ENCODE measurements at places on chromosomes 3 and 15.

DNA sequence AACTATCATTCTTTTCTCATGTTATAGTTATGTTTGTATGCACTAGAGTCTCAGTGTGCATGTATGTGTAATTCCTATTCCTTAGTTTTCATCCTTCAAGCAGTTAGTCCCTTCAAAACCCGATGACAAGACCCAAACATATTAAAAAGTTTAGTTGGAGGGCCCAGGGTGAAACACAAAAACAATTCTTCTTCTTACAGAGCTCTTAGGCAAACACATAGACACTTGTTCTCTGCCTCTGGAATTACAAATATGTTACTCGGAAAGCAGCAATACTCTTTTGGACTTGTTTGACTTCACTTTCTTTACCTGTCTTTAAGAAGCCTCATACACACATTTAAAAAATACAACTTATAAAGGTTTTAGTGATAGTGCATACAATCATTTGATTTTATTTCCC, 763 bp upstream of the CNTN6 start:
- DNase-seq: no peak

DNA sequence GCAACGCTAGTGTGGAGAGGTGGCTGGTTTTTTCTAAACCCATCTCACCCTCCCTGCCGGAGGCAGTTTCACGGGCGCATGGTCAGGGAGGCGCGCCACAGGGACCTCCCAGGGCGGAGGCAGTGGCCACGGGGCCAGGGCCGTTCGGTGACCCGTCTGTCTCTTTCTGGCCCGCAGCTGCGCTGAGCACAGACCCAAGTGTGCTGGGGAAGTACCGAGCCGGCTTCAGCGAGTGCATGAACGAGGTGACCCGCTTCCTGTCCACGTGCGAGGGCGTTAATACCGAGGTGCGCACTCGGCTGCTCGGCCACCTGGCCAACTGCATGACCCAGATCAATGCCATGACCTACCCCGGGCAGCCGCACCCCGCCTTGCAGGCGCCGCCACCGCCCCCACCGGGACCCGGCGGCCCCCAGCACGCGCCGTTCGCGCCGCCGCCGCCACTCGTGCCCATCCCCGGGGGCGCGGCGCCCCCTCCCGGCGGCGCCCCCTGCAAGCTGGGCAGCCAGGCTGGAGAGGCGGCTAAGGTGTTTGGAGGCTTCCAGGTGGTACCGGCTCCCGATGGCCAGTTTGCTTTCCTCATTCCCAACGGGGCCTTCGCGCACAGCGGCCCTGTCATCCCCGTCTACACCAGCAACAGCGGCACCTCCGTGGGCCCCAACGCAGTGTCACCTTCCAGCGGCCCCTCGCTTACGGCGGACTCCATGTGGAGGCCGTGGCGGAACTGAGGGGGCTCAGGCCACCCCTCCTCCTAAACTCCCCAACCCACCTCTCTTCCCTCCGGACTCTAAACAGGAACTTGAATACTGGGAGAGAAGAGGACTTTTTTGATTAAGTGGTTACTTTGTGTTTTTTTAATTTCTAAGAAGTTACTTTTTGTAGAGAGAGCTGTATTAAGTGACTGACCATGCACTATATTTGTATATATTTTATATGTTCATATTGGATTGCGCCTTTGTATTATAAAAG, 1.8 kb downstream of the HES1 start:
- DNase-seq: peak; percentile 79

DNA sequence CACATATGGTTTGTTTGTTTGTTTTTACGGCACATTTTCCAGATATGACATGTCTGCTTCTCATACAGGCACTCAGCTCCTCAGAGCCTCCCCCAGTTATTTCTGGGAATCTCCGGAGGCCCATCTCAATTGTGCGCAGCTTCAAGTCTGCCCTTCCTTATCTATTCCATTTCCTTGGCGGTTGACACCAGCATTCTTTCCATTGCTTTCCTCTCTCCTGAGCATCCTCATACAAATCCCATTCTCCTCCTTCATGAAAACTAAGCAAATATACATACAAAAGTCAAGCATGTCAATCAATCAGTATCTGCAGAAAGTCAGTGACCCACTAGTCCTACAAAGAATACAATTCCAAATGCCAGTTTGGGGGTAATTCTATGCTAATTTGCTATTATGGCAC, 166.7 kb downstream of the SQOR start:
- DNase-seq: no peak

DNA sequence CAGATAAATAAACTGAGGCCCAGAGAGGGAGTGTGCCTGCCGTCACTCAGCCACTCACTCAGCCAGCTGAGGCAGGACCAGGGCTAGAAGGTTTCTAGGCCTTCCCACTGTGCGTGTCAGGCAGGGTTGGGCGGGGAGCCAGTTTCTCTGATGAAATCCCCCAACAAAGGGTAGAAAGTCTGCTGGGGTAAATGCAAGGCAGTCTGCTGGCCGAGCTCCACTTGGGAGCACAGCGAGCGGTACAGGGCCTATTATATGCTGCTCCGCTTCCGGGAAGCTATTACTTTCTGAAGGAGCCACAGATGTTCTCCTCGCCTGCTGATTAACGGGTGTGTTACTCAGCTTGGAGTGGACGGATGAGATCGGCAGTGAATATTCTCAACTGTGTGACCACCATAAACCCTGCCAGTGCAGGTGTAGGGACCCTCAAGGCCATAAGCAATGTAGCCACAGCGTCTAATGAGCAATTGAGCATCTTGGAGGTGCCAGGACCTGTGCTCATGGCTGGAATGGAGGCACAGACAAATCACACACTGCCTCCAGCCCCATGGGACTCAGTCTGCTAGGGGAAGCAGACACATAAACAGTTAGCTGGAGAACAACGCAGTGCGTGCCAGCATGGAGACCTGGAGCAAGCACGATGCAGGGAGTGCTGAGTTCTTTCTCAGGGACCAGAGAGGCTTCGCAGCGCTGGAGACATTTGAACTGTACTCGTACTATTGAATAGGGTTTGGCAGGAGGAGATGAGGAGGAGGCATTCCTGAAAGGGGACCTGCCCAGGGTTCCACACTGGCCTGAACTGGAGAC, 42.1 kb downstream of the CORO2B start:
- DNase-seq: peak; percentile 93

GRCh38 chr15:69783211-69783610, 314.5 kb downstream of the TLE3 start:
- no peak for DNase-seq

GRCh38 chr3:195557322-195557721, 14.2 kb upstream of the PPP1R2 start:
- no peak for DNase-seq

DNA sequence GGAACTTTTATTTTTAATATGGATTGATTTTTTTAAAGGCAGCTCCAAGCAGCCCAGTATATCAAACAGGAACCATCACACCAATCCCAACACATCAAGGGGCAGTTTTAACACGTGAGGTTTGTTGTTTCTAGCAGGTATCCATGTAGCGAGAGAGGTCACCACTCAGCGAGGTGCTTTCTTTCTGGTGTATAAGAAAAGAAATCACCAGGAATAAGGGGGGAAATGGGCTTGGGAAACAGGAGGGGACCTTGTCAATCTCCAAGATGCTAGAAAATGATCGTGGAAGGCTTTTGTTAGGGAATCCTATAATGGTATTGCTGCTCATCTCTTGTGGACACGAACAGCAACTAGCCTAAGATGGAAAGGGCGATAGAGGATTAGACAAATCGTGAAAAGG, 402.9 kb upstream of the ATP11B start:
- no peak for DNase-seq

DNA sequence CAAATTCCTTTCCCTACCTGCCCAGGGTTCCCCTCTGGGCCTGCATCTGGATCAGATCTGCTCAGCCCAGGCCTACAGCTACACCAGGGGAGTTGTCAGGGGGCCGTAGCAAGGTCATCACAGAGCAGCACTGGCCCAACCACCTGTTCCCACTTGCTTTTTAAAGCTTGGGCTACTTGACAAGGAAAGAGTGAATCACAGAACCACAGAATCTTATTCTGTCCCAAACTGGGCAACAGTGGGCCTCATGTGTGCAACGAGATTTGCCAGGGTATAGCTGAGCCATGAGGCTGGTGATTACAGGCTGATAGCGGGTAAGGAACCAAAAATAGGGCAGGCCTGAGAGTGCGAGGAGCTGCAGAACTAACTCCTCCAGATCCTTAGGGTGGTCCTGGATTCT, 66.7 kb downstream of the MYLK start:
- no peak for DNase-seq

GRCh38 chr3:194682694-194683310, 2.9 kb upstream of the FAM43A start:
- DNase-seq: peak; percentile 85

DNA sequence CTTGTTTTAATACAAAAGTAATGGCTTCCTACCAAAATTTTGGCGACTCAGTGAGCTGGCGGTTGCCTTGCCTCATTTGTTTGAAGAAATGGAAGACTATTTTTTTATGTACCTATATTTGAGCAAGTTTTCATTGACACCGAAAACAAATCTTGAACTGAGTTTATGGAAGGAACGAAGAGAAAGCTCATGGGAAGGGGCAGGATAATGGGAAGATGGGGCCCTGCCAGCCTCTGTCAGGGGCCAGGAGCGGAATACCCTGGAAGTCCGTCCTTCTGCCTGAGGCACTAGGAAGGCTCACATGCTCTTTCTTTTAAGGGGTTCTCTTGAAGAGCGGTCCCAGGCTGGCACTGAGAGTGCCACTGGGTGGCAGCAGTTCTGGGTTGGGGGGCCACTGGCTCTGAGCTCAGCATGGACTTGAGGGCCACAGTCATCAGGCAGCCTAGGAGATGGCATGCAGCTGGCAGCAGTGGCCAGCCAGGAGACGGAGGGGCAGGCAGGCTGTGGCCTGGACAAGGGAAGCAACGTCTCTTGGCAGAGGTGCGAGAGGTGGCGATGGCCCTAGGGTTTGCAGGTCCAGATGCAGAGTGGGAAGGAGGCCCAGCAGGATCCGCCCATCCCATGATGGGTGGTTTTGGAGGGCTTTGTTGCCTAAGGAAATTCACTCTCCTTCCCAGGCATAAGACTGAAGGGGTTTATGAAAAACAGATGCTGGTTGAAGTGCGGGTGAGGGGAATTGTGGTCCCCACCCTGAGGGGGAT, 41.6 kb downstream of the ISG20 start:
- no peak for DNase-seq

DNA sequence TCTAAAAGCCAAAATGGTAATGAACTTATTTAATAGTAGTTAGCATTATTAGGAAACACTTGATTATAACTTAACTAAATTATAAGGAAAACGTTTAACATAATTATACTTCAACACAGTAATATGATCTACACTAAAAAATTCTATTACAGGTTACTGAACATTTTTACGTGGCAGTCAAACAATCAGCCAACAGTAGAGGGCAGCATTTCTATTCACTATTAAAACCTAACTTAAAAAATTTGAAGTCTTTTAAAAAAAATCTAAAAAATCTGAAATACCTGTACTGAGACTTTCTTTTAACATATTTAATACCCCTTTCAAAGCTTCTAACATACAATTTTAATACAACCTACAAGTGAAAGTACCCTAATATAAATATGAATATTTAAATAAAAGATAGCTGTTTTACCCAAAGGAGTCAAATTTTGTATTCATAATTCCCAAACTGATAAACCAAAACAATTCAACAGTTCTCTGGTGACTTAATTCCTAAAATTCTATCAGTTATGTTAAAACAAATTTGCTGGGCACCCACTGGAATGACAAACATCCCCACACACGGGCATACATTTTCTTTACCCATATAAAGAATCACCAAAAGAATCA, 41.5 kb downstream of the DLG1 start:
- no peak for DNase-seq

DNA sequence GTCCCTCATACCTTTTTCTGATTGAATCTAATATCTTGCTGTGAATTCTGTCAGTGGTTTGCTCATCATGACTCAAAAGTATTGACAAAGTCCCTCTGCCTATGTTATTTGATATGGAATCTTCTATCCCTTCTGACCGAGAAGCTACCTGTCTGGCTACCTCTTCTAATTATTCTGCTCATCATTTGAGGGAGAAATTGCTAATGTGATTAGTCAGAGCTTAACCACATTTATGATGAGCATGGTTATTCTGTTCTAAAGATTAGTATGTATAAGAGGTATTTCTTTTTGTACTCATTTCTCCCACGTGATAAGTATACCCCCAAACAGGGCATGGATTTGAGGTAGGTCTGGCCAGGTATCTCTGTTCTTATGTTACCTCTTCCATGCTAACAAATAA, 428.4 kb upstream of the KCNMB2 start:
- DNase-seq: no peak

DNA sequence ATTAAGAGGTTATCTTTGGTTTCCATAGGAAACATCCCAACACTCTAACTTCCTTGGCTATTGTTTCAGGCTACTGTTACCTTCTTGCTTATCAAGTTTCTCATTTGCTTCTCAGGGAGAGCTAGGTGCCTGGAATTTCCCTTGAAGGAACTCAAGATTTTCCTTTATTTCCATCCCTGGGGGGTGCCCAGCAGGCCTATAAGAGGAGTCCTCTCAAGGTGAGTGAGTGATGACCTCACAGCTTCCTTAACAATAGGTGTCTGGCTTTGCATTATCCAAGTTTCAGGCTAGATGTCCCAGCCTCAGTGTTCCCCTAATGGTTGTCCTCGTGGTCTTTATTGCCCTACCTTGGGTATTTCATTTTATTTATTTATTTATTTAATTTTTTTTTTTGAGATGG, 12.1 kb upstream of the CTSH start:
- DNase-seq: no peak

- no peak for DNase-seq
These were observed 6.7 kb downstream of the ZIC1 start for GRCh38 chr3:147415874-147416273.

DNA sequence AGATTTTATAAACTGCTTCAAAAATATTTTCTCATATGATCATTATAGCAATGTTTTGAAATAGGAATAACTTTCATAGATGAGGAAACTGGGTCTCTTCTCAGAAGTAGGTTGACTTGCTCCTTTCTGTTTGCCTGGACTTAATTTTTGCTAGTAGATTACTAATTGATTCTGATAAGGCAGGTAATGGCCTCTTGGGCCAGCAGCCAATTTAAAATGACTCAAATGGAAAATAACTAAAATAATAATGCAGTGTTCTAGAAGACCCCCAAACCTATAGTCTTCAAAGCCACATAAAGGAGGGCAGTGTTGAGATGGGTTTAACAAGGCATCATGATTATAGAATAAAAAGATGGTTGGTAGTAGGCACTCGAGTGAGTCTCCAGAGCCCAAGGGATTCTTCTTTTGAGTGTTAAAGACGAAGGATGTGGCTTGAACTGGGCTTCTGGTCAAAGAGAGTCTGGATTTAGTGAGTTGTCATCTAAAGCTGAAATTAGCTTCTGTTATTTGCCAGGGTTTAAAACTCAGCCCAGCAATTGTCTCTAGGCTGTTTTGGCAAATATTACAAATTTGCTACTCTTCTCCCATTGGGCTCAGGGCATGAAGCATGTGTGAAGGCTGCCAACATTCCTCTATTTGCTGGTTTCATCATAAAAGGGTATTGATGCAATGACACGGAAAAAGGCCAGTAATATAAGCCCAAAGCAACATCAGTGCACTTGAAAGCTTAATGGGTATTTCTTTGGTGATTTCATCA, 297.1 kb upstream of the MEIS2 start:
- no peak for DNase-seq

DNA sequence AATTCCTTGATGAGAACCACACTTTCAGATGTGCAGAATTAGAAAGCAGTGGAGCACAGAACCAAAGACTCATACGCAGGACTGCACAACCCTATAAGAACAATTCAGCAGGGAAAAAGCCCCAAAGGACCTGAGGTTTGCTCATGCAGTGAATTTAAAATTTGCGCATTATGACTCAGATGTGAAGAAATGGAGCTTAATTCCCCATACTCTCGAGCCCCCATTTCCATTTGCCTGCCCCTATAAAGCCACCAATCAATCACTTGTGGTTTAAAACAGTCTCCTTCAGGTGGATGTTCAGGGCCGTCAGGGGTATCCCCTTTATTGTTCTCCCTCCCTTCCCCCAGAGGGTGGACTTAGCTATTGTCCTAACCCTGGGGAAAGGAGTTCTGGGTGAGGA, 221.2 kb downstream of the IGSF11 start:
- no peak for DNase-seq
